ENCODE measurements at places on chromosomes 3 and 15.

DNA sequence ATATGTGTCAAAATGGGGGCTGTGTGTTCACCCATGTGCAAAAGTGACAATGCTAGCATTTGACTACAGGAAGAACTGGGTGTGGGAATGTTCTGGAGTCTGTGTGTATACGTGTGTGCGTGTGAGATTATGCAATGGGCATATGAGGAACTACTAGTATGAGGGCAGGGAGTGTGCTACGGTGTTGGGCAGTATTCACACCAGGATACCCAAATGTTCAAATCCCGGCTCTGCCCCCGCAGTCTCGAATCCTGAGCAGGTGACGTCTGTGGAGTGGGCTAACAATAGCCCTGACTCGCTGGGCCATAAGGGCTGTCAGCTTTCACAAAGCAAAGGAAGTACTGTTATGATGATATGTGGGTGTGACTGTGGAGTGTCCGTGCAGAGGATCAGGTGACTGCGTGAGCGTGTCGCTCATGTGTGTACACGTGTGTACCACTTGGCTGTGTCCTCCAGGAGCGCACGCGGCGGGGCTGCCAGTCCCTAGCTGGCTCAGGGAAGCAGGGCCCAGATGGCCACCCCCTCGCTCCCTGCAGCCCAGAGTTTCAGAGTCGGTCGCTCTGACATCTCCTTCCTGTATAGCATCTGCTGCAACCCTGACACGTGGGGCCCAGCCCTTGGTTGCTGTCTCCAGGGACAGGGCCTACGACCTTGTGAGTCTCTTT lies 27.2 kb downstream of the IQSEC1 start:
- no peak for DNase-seq

- no peak for DNase-seq
These were observed 544.6 kb upstream of the LMCD1 start for GRCh38 chr3:7957024-7957423.

- no peak for DNase-seq
These were observed 10.6 kb upstream of the TNIK start for GRCh38 chr3:171470714-171471227.

DNA sequence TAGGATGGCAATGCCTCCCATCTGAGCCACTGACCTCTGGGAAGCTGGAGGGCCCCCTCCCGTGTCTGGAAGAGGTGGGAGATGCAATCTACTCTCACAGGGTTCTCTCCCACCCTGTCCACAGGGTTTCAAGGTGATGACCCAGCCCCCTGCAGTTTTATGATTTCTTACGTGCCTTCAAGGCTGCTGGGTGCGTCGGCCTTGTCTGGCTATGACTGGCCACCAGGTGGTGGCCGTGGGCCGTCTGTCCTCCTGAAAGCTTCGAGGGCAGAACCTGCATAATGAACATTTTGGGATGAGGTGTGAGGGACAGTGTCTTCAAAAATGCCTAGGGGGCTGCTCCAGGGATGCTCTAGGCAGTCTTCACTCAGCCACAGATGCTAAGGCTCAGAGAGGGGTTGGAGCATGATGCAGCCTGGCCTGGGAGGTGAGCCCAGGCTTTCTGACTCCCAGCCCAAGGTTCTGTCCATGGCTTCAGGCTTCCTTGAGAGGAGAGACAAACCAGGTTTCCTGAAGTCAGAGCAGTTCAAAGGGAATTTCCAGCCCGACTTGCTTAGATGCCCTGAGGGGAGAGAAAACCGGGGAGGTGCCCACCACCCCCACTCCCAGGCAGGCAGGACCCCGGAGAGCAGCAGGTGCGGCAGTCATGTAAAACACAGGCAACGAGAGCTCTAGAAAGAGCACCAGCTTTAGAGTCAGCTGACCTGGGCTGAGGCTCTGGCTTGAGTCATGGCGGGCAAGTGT lies 18.7 kb downstream of the ISG20 start:
- DNase-seq: no peak

- no peak for DNase-seq
These were observed 86.9 kb upstream of the C15orf39 start for GRCh38 chr15:75114796-75115195.

GRCh38 chr3:171749124-171749523 lies 61.2 kb downstream of the PLD1 start:
- DNase-seq: no peak

DNA sequence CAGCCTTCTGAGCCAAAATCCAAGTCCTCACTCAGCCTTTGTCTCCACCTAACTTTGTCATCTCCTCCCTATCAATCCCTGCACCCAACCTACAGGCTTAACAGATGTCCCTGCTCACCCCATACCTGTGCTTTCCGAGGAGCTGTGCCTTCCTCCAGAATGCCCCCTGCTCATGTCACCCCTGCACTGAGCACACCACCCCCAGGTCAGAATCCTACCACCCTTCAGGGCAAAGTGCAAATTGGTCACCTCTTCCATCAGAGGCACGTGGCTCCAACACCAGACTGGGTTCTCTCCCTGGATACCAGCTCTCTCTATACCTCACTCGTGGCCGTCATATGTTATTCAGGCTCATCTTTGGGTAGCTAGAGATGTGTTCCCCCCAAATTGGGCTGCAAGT lies 29.8 kb downstream of the HOMER2 start:
- DNase-seq: no peak

DNA sequence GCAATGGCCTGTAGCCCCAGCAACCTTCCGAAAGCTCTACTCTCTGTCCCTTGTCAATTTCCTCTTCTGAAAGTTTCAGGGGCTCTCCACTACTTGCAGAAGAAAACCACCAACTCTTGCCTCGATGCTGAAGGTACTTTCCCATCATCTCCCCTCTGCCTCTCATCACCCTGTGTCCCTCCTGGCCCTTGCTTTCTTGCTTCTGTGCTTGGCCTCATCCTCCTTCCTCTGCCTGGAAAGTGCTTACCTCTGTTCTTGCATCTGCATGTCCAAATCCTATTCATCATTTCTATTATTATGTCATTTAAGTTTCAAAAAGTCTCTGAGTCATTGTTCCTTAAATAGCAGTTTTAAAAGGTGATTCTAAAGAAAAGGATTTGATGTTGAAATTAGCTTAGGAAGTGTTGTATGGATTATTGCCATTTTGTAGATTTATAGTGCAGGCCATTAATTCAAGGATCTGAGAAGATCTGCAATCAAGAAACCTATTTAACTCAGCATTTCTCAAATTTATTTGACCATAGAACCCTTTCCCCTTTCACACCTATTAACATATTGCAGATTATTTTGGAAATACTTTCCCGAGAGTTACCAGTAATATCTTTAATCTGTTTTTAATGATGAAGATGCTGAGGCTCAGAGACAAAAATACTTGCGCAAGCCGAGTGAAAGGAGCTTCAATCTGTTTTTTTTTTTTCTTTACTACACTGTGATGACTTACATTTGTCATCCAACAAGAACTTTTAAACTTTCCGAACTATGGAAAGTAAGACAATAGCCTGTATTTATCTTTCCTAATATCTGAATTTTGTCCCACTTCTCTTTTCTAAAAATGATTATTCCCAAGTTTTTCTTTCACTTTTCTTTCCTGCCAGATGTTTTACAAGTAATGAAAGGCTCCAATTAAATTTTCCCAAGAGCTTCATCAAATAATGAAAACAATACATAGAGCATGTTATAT lies 22.3 kb upstream of the CFAP161 start:
- DNase-seq: no peak

DNA sequence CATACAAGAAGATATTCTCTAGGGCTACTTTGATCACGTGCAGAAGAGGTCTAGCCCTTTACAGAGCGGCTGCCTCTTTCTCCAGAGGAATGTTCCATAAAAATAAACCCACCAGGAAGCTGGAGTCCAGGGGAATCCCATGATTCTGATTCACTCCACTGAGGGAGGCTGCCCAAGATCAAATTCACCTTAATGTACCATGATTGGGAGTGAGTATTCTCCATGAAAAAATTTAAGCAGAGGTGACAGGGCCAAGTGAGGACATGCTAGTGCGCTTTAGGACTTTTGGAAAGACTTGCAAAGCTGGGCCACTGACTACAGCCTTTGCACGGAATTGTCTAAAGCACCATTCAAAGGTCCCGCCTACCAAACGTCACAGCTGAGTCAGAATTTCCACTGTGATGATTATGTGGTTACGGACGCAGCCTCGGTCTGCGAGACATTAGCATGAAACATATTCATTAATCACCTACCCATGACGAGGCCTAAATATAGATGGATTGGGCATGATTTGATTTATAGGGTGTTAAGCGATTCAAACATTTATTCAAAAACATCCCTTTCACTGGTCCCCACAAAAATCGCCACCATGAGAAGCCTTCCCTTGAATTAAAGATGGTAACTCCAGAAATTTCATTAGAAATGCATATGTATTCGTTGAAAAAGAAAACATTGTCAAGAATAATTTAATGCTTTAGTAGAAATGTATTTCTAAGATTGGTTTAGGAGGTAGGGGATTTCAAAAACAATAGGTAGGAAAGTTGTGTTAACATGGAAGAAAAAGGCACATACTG lies 152.6 kb downstream of the GREM1 start:
- no peak for DNase-seq

- no peak for DNase-seq
These were observed 50.1 kb downstream of the SUMF1 start for GRCh38 chr3:4416961-4417360.

GRCh38 chr3:98750276-98750919 lies 12.7 kb upstream of the ST3GAL6 start:
- DNase-seq: no peak

GRCh38 chr3:130992344-130992743 lies 34.3 kb downstream of the ASTE1 start:
- no peak for DNase-seq

Measured in stimulated activated CD4-positive, alpha-beta T cell treated with anti-CD3 and anti-CD28 coated beads, Interleukin-12 subunit alpha, Interleukin-12 subunit beta, amount 100 ng/mL, for 24 hours (primary cell).